ENCODE measurements at places on chromosomes 16 and 17. TPM values are rescaled to one million over a fixed set of nuclear protein-coding genes. Genes with fewer than 3 reads are reported as not detected.

- DNase-seq = peak; percentile 42
These were observed 42.5 kb downstream of the GOSR1 start for GRCh38 chr17:30519707-30520106.

- DNase-seq = no peak
These were observed 28.9 kb downstream of the IKZF3 start for GRCh38 chr17:39835038-39835786.

DNA sequence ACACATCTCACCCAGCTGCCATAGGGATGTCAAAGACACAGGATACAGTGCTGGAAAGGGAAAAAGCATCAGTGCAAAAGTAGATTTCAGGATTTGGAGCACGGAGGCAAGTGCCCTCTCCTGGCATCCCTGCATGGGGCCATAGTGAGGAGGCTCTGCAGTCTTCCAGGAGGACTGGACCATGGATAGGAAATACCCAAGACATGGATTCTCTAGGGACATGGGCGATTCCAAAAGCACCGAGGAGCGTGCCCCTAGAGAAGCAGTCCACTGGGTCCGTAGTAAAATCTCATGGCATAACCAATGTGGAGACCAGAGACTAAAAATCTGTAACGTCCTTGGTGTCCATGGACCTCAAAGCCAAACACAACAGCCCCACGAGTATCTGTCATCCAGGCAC, 818.2 kb downstream of the KCNJ18 start:
- DNase-seq = no peak

GRCh38 chr16:46897471-46897870, 13.3 kb downstream of the GPT2 start:
- DNase-seq = no peak

DNA sequence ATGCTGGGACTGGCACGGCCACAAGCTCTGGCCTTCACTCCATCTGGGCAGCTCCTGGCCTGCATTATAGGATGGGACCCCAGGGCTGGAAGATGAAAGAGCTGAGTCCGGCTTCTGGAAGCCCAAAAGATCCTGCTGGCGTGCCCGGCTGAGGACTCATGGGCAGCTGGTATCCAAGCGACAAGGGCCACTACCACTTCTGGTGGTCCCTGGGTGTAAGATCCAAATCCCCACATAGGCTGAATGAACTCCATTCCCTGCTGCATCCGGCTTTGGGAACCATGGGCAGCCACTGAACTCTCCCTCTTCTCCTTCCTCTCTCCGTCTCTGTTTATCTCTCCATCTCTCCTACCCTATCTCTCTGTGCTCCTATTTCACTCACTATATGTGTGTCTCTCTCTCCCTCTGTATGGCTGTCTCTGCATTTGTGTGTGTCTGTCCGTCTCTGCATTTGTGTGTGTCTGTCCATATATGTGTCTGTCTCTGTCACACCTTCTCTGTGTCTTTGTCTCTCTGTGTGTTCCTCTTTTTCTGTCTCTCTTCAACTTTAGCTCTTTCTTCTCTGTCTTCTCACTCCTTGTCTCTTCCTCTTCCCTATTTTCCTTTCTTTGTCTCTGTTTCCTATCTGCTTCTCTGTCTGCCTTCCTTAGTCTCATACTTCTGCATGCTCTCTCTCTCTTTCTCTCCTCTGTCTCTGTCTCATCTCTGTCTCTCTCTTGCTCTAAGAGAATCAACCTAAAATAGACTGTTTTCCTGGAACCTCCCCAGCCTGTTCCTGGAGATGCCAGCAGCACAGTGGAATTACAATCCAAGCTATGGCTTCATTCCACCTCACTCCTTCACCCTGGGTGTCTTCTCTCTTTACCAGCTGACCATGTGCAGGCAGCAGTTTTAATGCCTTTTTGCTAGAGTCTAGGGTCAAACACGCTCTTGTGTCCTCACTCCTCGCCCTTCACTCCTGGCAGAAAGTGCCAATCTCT, 60.4 kb upstream of the IRX6 start:
- DNase-seq = no peak

DNA sequence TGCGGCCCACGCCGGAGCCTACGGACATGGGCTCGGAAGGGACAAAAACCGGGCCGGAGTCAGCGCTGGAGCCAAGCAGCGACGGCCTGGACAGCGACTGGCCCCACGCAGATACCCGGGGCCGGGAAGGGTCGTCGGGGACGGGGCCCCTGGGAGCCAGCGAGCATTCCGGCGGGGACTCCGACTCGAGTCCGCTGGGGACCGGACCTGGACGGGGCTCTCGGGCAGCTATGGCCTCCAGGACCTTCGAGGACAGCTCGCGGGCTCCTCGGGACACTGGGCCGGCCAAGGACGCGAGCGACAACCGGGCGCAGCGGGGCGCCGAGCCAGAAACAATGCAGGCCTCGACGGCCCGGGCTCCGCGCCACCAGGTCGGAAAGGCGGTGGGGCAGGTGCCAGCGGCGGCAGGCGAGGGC, 1.0 kb downstream of the MYO15B start:
- no peak for DNase-seq

DNA sequence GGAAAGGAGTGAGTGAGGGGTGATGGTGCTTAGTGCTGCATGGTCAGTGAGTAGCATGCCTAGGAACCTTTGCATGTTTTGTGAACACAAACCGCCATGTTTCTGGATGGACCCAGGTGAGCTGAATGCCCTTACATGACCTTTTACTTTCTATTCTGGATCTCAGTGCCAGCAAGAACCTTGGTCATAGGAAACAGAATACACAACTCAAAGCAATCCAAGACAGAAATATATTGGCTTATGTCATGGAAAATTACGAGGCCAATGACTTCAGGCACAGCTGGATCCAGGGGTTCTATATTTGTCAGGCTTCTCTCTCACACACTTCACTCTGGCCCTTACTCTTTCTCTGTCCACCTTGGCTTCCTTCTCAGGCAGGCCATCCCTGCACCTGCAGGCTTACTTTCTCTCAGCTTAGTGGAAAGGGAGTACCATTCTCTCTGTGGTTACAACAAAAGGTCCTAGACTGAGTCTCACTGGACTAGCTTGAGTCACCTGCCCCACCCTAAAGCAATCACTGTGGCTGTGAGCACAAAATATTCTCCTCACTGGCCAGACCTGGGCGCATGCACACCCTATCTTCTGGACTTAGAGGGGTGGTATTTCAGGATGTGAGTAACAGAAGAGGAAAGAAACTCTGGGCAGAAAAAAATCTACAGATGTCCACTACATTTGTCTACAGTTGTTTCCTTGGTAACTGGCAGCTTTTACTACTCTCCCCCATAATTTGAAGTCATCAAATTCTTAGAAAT, 20.4 kb upstream of the CPNE2 start:
- DNase-seq = peak; percentile 72

- peak; percentile 72 for DNase-seq
These were observed 1.2 kb upstream of the SOST start for GRCh38 chr17:43759836-43760235.

The ITGAX gene
- not detected for total RNA-seq

The PRR29 gene
- 0.77 TPM for total RNA-seq

The NXN gene
- total RNA-seq = 20.8 TPM

The TEKT1 gene
- not detected for total RNA-seq

The TBC1D3K gene
- total RNA-seq = not detected

All from PC-3 (cell line).